Lung (tissue), 17 donors: ENCODE measurements at places on chromosomes 1 and 21. TPM values are rescaled to one million over a fixed set of nuclear protein-coding genes. Genes with fewer than 3 reads are reported as not detected.

DNA sequence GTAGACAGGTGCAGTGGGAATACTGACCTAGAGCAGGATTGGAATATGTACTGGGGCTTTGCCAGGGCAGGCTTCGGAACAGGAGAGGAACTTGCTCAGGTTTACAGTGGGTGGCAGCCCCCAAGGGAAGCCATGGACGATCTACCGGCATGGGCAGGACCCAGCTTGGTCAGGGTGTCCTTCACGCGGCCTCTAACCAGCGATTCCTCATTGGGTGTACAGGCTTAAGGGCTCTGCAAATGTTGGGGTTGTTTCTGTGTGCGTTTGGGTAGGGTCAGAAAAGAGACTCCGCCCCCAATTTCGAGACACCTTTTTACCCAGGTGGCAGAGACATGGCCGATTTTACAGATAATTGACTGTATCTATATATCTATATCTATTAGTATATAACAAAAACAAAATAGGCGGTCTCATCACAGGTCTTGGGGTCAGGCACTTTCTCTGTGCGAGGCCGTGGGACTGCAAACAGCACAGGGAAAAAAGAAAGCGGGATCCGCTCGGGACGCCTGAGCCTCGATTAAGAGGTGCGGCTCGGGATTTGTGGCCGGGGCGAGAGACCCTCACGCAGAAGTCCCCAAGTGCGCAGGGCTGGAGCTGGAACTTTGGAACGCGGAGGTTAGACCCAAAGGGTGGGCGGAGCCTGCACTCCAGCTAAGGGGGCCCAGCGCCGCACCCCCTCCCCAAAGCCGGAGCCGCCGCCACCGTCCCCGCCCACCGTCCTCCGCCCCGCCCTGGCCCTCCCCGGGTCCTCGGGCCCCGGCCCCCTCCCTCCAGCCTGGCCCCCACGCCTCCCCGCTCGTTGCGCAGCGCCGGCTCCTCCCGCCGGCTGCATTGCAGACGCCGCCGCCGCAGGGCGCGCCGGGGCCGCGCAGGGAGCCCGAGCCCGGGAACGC, 67.5 kb upstream of the VAMP3 start:
- DNase-seq: peak; percentile 53

DNA sequence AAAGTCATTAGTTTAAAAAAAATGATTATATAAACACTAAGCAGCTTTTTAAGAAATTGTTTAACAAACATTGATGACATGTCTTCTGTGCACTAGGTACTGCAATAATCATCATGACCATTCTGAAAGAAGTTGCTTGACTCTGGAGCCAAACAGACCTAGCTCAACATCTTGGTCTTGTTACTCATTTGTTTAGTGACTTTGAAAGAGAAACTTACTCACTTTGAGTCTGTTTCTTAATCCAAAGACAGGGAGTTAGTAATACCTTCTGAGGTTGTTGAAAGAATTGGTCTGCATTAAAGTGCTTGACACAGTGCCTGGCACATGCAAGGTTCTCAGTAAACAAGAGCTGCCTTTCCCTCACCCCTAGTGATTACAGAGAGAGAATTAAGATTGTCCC, 84.4 kb downstream of the SGIP1 start:
- peak; percentile 27 for DNase-seq

GRCh38 chr21:18646116-18646515, 242.5 kb upstream of the TMPRSS15 start:
- no peak for DNase-seq

EPS8L3 gene
- not detected for total RNA-seq

GRCh38 chr1:51568231-51568935, 48.5 kb upstream of the OSBPL9 start:
- DNase-seq: no peak

RNASEL gene
- total RNA-seq: 9.7 TPM

GRCh38 chr1:59384443-59384842, 87.5 kb downstream of the FGGY start:
- DNase-seq: no peak
